ENCODE measurements at places on chromosomes 3 and 15.

GRCh38 chr3:40211579-40211978 lies 97.9 kb upstream of the EIF1B start:
- DNase-seq: no peak

DNA sequence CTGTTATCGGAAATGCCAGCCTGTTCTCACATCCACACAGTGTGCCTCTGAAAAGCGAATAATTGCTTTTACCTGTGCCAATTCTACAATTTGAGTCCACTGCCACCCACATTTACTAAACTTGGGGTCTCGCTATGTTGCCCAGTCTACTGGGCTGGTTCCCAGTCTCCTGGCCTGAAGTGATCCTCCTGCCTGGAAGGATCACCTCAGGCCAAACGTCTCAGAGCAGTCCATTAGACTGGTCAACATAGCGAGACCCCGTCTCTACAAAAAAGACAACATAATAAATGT lies 827 bp upstream of the INO80 start:
- no peak for DNase-seq

DNA sequence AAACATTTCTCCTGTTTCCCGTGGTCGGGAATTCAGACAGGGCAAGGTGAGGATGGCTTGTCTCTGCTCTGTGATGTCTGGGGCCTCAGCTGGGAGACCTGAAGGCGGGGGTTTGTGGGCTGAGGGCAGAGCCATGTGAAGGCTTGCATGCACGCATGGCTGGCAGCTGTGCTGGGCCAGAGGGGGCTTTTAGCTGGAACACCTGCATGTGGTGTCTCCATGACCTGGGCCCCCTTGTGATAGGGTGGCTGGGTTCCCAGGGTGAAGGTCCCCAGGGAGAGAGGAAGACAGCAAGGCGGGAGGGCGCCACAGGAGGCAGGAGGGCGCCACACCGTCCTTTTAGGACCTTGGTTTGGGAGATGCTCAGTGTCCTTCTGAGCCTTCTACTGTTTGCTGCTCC lies 101.6 kb upstream of the PRR23E start:
- DNase-seq: no peak

DNA sequence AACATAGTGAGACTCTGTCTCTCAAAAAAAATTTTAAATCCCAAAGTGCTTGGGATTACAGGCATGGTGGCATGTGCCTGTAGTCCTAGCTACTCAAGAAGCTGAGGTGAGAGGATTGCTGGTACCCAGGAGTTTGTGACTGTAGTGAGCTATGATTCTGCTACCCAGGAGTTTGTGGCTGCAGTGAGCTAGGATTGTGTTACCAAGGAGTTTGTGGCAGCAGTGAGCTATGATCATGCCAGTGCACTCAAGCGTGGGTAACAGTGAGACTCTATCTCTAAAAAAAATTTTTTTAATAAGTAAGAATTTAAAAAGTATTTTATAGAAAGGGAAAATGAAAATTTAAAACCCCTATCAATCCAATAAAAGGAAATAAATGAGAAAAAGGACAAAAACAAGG lies 69.5 kb downstream of the FAIM start:
- no peak for DNase-seq

DNA sequence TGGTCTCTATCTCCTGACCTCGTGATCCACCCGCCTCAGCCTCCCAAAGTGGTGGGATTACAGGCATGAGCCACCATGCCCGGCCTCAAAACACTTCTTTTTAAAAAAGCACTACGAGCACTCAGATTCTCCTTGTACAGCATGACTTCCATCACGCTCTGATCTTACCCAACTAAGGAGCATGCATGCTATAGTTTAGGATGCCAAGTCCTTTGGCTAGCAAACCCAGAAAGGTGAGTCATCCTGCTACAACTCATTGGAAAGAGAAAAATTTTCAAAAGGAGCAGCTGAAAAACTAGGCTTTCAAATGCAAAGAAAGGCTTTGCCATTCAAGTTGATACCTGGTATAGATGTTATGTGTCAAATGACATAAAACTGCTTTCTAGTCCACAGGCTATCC lies 70.3 kb upstream of the PRICKLE2 start:
- DNase-seq: no peak

DNA sequence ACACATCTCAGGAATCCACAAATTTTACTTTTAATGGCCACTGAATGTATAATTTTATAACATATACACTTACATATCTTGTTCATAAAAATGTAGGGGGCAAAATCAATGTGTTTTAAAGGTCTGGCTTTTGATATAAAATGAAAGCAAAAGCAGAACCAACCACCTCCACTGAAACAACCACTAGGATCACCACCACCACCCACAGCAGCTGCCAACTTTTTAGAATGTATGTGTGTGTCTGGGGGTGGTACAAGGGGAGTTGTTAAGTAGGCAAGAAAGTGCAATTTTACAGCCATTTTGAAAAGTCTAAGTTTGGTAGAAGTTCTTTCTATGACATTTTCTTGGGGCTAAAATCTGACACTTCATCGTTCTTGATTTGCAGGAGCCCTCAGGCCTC lies 44.0 kb downstream of the OTOL1 start:
- no peak for DNase-seq

DNA sequence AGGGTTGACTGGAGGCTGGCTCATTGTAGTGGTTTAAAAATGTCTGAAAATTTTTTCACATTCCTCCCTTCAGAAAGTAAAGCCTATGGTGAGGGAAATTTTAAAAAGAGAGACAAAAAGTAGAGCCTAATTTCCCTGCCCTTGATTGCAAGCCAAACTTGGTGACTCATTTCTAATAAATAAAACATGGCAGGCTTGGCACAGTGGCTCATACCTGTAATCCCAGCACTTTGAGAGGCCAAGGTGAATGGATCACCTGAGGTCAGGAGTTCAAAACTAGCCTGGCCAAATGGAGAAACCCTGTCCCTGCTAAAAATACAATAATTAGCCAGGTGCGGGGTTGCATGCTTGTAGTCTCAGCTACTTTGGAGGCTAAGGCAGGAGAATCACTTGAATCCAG lies 18.9 kb upstream of the ARRDC4 start:
- no peak for DNase-seq

- no peak for DNase-seq
These were observed 13.8 kb downstream of the XCR1 start for GRCh38 chr3:46013316-46014094.

DNA sequence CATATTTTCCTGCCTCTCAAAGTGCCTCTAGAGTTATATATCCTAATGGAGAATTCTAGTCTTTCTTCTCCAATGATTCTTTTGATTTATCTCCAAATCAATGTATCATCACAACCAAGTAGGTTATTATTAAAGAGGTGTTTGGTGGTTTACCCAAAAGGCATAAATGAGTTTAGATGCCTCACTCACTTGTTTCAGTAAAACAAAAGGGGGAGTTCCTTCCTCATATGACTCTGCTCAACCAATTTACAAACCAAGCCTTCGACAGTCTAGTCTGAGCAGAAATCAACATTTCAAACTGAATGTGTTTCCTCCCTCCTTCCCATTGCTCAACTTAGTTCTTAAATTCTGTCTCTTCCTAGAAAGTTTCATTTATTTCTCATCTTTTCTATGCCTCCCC lies 116.5 kb downstream of the TNIK start:
- DNase-seq: no peak

DNA sequence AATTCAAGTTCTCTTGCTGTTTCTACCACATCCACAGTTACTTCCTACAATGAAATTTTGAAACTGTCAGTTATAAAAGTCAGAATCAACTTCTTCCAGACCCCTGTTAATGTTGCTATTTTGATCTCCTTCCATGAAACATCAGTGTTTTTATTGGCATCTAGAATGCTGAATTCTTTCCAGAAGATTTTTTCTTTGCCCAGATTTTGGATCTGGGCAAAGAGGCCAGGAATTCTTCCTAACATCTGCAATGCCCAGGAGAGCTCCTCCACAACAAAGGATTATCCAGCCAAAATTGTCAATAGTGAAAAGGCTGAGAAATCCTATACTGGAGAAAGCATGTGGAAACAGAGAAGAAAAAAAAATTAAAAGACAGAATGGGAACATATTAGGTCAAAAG lies 75.5 kb downstream of the SERPINI1 start:
- no peak for DNase-seq

- no peak for DNase-seq
These were observed 79.4 kb upstream of the FAM98B start for GRCh38 chr15:38374556-38374955.

- DNase-seq: no peak
These were observed 802.6 kb downstream of the FHIT start for GRCh38 chr3:60448696-60449095.

GRCh38 chr15:96693990-96694517 lies 363.6 kb downstream of the NR2F2 start:
- peak; percentile 89 for DNase-seq

DNA sequence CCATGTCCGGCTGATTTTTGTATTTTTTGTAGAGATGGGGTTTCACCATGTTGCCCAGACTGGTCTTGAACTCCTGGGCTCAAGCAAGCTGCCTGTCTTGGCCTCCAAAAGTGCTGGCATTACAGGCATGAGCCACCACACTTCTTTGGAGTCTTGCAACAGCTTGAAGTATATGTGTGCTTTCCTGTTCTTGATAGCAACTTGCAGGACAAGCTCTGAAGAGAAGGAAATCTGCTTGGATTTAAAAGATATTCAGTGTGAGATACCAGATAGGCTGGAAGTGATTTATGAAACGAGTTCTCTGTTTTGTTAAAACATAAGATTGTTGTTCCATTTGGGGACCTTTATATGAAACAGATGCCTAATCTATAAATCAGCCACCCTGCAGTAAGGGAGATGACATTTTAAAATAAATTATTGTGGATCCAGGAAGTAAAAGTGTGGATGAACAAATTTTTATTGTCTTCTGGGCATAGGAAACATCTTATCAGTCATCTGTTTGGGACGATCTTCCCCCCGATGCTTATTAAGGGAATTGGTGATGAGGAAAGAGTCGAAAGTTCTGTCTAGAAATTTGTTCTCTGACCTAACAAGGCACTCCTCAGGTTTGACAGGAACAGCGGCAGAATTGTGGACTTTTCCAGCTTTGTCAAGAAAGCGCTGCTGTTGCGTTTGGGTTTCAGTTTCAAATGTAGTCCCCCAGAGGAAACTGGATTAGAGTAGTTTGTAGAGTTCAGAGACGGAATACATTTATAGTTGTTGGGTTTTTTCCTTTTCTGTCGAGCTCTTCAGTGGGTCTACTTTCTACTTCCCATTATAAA lies 53.7 kb upstream of the MAGI1 start:
- DNase-seq: peak; percentile 12

DNA sequence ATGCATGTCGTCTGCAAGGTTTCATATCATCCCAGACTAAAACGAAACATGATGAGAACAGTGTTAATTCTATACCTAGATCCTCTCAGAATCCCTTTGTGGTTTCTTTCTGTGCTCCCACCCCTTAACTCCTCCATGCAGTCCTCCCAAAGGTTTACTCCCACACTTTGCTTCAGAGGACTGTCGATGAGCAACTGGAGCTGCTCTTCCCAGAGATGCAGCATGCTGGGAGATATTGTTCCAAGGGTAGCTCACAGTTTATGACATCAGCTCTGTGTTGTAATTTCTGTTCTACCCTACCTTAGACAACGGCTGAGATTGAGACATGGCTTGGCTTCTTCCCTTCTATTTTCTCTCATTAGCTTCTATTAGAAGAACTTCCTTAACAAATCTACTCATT lies 313.0 kb upstream of the COL8A1 start:
- no peak for DNase-seq
